Cerebellar cortex (tissue), 1 donor: ENCODE measurements at places on chromosomes 12 and 14.
A peak's percentile ranks its signal among the peaks of the same experiment; 100 is the strongest.

DNA sequence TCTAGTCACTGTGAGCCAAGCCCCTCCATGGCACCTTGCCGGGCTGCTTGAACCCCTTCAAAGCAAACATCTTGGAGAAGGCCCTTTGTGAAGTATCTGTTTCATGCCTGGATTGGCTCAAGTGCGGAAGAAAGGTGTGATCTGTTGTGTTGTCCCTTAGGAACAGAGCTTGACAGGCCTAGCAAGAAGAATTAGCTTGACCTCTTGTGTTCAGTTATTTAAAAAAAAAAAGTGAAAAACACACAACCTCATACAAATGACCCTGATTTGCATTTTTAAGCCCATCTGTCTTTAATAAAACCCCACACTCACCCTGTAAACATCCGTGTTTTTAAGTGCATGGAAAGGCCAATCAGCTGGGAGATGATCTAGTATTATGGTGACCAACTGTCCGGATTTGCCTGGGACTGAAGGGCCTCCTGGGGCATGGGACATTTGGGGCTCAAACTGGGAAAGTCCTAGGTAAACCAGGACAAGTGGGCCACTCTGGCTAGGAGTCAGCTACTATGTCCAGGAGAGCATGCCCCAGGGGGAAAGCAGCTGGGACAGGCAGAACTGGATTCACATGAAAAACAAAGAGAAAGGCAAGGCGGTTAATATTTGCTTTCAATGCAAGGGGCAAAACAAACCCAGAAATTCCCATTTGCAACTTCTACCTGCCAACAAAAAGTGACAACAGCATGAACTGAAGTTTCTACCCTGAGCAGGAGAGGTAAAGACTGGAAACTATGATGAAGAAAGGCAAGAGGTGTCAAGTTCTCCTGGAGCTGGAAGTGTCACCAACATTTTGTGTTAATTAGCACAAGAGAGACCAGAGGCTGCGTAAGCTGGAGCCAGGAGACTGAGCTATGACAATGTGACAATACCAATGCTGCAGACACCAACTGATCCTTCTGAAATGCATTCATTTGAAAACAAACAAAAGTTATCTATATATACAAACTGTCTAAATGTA is 78.6 kb downstream of the CLMN start:
- DNase-seq, result no peak

DNA sequence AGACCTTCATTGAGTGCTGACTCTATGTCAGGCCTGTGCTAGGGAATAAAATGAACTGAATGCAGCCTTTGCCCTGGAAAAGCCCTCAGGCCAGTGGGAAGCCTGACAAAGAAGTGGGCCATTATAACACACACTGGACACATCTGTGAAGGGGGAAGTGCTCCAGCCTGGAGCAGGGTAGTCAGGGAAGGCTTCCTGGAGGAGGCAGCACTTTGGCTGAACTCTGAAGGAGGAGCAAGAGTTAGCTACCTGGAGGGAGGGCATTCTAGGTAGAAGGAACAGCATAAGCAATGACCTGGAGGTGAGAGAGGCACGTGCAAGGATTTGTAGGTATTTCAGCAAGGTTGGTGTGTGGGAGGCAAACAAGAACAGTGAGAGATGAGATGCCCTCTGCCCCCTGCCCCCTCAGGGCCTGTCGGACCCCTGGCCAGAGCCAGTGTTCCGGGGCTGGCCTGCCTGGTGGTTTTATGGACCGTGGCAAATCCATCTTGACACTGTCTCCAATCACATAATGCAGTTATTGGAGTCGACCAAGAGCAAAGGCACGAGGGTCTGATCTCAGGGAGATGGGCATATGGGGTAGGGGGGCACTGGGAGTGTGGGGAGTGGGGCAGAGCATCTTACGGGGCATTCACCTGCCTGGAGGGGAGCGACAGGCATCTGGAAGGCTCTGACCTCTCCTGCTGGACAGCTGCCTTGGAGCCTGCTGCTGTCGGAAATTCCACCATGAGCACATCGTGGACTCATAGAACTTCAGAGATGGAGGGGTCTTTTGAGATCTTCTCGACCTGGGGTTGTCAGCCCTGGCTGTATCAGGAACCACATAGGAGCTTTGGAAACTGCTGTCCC is 2.7 kb upstream of the FAM222A start:
- no peak for DNase-seq

GRCh38 chr12:118190266-118190665 is 54.3 kb downstream of the PEBP1 start:
- peak; percentile 89 for DNase-seq

DNA sequence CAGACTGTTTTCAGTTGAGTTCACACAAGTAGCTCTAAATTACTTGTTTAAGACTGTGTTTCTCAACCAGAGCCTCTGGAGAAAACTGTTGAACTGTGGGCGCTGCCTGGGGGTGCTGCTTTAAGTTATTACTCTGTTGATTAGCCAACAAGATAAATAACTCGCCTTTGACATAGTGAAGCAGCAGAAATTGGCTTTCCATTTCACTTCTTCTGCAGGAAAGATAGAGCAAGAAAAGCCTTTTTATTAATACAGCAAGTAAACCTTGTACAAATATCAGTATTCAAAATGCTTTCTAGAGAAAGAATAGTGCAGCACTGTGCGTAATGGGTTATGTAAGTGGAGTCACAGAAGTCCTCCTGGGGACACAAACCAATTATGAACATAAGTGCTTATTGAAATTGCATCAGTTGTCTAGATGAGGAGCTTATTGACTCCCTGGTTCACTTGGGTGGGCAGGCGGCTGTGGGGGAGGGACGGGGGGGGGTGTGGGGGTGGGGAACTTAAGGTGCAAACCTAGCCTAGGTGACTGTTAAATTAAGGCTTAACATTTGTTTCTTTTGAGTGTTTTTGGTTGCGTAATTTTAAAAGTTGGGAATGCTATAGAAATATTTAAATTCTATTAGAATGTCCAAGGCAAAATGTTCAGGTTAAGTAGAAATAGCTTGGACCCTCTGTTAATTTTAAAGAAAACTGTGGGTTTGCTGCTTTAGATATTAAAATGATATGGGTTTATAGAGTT is 6.3 kb downstream of the FRS2 start:
- DNase-seq, result peak; percentile 61

- no peak for DNase-seq
Observed at GRCh38 chr12:64666054-64666914, 56.0 kb downstream of the RASSF3 start.

DNA sequence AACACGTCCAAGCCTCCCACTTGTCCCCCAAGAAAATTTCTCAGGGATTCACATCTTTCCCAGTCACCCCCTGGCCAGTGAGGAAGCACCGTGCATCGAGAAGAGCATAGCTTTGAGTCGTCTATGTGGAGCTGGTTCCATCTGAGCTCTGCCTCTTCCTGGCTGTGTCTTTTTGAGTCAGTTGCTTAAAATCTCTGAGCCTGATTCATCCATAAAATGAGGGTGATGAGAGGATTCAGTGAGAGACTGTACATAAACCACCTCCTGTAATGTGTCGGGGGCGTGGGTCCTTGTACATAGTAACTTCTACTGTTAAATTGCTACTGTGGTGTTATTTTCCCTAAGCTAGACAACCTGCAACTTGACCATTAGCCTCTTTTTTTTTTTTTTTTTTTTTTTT is 13.8 kb downstream of the CD9 start:
- no peak for DNase-seq

- DNase-seq, result peak; percentile 70
Observed at GRCh38 chr12:116406529-116406928, 129.0 kb upstream of the MED13L start.

- peak; percentile 100 for DNase-seq
Observed at GRCh38 chr12:48716493-48717251, at the start of gene CCNT1. Gene CCNT1 (minus strand): TSS chr12:48716707. CDS start chr12:48716675, 32 bp downstream.

DNA sequence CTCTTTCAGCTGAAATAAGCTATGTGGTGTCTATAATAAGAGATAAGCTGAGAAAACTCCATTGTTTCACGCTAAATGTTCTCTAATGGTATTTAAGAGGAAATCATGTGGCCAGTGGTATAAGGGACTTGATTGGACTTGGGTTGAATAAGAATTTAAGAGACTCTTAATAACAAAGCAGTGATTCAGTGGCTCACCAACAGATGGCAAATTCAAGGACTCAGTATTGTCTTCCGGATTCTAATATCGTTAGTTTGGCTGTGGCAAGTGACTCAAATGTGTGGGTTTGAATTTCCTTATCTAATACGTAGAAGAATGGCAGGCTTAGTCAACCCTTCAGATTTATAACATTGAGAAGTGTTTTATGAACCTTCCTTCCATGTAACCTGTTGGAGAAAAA is 49.1 kb upstream of the KCNH3 start:
- DNase-seq, result no peak

- DNase-seq, result no peak
Observed at GRCh38 chr14:103319422-103319821, 14.6 kb upstream of the EIF5 start.

DNA sequence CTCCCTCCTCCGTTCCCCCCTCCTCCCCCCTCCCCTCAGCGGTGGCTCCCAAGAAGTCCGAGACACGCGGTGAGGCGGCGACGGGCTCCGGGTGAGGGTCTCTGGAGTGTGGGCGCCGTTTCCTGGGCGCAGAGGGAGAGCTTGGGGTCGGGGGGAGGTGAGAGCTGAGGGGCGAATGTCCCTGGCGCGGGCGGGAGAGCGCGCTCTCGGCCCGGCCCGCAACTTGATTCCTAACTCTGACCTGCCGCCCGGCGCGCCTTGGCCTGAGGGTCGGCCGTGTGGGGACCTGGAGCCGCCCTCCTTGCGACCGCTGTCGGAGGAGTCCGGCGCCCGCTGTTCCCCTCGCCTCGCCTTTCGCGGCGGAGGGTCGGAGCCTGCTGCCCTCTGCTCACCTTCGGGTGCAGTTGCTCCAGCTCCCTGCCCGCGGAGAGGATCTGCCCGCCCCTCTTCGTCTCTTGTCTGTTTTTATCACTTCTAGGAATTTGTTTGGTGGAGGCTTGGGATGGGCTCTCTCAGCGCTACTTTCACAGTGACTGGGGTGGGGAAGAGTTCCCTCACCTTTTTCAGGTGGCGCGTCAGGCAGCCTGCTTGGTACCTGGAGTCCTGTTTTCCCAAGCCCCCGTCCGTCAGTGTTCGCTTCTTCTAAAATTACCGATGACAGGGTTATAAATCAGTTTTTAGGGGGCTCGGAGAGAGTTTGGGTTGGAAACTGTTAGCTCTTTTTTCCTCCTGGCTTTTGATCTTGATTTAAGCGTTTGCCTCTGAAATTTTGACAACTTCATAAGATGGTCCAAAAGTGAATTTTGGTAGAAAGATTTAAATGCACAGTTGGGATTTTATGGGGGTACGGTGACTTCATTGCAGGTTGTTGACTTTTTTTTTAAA is 495 bp downstream of the ADIPOR2 start:
- peak; percentile 43 for DNase-seq

DNA sequence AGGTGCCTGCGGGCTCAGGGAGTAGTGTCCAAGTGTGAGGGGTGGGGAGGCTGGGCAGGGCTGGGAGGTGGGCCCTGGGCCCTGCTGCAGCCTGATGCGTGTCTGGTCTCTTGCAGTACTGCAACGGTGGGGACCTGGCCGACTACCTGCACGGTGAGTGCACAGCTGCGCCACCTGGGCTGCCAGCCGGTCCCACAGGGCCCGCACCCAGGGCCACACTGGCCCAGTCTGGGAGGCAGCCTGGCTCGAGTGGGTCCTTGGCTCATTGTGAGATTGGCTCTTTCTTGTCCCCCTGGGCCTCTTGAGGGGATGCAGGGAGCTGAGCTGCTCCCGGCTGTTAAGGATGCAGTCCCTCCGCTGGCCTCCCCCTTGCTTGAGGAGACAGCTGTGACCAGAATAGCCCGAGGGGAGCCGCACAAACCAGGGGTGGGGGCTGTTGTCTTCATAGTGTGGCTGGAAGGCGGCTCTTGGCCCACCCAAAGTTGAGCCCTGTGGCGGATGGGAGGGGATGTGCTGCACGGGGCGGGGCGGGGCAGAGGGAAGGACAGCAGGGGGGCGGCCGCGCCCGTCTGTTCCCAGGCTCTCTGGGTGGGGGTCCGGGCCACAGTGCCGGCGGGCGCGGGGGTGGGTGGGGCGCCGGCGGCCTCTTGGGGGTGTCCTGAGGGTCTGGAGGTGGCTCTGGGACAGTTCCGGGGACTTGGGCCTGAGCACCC is 13.1 kb downstream of the ULK1 start:
- DNase-seq, result no peak

- DNase-seq, result no peak
Observed at GRCh38 chr14:68639758-68640574, 152.9 kb downstream of the ZFP36L1 start.

DNA sequence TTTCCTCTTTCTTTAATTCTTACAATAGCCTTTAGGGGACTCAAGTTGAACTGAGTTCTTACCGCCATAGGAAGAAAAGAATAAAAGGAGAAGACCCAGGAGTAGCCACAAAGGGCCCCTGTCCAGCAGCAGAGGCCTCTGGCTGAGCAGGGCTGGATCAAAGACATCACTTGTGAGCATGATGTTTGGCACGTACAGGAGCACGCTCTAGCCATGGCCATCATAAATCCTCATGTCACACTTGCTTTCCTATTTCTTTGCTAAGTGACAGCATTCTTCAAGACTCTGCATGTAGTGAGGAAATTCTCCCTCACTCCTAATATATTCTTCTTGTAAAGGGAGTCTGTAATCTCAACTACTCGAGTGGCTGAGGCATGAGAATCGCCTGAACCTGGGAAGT is 15.7 kb downstream of the CLEC4C start:
- DNase-seq, result no peak

GRCh38 chr14:56221382-56222128 is 103.3 kb downstream of the PELI2 start:
- no peak for DNase-seq

GRCh38 chr14:84087986-84088531 is 1441.9 kb upstream of the FLRT2 start:
- DNase-seq, result no peak

DNA sequence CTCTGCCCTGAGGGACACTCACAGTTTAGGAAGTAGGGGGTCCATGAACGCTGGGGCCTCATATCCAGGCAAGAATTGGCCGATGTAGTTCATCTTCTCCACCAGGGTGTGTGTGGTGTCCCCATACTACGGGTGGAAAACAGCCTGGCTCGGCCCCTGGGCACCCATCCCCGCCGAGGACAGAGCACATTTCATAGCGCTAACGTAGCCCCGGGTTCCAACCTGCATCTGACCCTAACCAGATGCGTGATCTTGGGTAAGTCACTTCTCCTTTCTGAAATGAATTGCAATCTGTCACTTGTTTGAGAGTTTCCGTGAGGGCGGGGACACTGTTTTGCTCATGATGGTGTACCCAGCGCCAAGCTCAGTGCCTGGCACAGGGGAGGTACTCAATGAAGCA is 9.0 kb downstream of the HPD start:
- DNase-seq, result no peak
